ENCODE measurements at places on chromosomes 6 and 20.

- no peak for DNase-seq
Observed at GRCh38 chr20:47652794-47653193, 132.5 kb downstream of the SULF2 start.

DNA sequence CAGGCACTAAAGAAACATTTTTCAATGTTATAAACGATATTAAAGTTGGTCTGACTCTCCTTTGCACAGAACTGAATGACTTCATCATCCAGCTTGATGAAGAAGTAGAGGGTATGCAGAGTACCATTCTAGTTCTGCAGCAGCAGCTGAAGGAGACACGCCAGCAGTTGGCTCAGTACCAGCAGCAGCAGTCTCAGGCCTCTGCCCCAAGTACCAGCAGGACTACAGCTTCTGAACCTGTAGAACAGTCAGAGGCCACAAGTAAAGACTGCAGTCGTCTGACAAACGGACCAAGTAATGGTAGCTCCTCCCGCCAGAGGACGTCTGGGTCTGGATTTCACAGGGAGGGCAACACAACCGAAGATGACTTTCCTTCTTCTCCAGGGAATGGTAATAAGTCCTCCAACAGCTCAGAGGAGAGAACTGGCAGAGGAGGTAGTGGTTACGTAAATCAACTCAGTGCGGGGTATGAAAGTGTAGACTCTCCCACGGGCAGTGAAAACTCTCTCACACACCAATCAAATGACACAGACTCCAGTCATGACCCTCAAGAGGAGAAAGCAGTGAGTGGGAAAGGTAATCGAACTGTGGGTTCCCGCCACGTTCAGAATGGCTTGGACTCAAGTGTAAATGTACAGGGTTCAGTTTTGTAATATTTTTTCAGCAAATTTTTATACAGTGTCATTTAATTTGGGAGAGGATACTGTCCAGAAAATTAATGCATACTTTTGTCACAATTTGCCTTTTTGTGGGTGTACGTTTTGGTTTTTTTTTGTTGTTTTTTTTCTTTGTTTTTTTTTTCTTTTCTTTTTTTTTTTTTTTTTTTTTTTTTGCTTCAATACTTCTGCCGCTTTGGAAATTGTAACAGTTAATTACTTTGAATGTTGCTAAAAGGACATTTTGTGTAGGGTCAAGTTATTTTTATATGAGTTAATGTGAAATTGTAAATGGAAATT, 6.6 kb upstream of the ACAT2 start:
- DNase-seq, result no peak

DNA sequence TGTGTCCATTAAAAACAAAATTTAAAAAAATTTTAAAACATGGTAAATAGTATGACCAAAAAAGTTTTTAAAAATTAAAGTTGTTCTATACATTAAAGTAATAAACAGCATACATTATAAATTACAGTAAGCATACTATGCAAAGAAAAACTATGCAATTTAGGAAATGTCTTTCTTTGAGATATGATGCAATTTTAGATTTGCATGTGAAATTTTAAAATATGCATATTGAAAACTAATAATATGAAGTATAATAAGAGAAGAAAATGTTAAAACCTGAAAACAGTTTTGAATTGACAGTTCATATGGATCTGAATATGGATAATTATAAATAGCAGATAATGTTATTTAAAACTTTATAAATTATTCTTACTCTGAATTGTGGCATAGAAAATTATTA, 43.1 kb downstream of the ASCC3 start:
- DNase-seq, result no peak

GRCh38 chr20:62511300-62511914, 35.6 kb upstream of the GATA5 start:
- DNase-seq, result no peak

GRCh38 chr20:53195876-53196610, 223.9 kb downstream of the TSHZ2 start:
- no peak for DNase-seq

- DNase-seq, result no peak
Observed at GRCh38 chr20:49945701-49946477, 9.7 kb downstream of the RNF114 start.

GRCh38 chr6:19999319-20000191, 162.4 kb downstream of the ID4 start:
- no peak for DNase-seq

DNA sequence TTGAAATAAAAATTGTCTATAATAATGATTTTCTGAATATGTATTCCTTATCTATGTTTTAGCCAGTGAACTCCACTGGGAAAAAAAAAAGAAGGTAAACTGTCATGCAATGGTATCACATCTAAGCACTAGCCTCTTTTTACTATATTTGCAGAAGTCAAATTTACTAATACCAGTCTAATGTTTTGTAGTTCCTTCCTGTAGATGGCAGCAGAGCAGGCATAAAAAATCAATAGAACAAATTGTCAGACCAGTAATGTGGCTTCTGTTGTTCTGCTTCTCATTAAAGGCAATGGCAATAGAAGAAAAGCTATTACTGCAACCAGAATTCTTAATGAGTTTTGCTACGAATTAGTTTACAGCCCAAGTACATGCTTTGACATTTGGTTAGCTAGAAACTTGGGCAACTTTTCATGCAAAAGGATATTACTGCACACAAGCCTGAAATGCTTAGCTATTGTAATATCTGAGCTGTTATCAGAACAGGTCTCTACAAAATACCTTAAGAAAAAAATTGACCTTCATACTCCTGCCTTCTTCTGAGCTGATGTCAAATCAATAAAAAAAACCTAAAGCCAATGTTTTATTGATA, 476.9 kb downstream of the KHDRBS2 start:
- DNase-seq, result peak; percentile 60

DNA sequence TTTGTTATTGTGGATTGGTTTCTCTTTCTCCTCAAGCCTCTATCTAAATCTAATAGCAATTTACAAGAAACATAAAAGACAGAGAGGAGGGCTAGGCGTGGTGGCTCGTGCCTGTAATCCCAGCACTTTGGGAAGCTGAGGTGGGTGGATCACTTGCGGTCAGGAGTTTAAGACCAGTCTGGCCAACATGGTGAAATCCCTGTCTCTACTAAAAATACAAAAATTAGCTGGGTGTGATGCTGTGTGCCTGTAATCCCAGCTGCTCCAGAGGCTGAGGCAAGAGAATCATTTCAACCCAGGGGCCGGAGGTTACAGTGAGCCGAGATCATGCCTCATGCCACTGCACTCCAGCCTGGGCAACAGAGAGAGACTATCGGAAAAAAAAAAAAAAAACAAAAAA, 46.6 kb downstream of the SLC2A12 start:
- DNase-seq, result no peak

- DNase-seq, result no peak
Observed at GRCh38 chr6:140101367-140101766, 726.9 kb upstream of the CITED2 start.

GRCh38 chr6:155212616-155213380, 51.0 kb upstream of the CLDN20 start:
- no peak for DNase-seq

- DNase-seq, result no peak
Observed at GRCh38 chr6:154361476-154361875, 4.9 kb upstream of the IPCEF1 start.

DNA sequence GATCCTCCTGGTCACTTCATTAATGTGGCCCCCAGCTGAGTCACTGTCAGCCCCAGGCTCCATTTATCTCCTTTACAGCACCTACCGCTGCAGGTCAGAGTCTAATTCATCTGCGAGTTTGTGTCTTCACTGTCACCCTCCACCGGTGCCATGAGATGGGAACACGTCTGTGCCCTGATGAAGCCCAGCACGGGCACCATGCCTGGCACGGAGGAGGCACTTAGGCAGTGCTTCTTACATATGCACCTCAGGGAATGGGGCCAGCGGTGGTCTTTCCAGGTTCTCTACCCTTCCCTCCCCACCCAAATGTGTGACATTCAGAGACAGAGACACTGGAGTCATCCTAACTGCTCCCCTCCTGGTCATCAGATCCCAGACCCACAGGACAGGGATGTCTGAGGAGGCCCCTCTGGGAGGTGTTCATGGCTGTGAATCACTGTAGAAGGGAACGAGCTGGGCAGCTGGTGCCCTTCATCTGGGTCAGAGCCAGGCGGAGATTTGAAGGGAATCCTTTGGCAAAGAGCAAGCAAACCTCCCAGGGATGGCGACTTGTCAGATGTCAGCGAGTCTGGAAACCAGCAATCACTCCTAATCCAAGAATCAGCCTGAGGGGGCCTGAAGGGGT, 364.6 kb downstream of the PREX1 start:
- DNase-seq, result no peak

- no peak for DNase-seq
Observed at GRCh38 chr6:154528310-154528915, 17.9 kb upstream of the CNKSR3 start.

DNA sequence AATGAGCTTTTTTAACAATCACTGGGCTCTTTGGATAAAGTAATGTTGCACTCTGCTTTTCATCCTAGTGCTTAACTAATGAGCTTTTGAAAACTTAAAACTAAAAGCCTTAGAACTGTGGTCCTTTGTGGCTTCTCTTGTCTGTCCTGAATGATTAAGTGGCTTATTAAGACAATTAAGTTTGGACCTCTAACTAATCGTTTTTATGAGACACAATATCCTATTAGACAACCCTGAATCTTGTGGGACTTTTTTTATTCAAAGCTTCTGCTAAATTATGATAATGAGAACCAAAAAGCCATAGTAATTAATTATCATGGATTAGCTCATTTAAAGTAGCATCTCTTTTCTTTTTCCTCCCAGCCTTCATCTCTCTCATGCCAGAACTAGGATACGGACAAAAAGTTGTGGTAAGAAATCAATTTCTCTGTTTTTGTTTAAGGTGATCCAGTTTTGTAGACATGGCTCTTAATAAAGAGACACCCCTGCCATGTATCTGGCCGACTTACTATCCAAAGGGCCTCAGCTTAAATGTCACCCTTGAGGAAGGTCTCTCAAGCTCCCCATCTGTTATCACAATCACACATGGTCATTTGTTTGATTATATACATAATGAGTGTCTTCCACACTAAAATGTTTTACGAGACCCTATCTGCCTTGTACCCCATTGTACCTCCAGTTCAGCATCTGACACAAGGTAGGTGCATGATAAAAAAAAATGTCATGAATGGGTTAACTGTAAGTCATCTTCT, 384.4 kb upstream of the IRAK1BP1 start:
- DNase-seq, result no peak

DNA sequence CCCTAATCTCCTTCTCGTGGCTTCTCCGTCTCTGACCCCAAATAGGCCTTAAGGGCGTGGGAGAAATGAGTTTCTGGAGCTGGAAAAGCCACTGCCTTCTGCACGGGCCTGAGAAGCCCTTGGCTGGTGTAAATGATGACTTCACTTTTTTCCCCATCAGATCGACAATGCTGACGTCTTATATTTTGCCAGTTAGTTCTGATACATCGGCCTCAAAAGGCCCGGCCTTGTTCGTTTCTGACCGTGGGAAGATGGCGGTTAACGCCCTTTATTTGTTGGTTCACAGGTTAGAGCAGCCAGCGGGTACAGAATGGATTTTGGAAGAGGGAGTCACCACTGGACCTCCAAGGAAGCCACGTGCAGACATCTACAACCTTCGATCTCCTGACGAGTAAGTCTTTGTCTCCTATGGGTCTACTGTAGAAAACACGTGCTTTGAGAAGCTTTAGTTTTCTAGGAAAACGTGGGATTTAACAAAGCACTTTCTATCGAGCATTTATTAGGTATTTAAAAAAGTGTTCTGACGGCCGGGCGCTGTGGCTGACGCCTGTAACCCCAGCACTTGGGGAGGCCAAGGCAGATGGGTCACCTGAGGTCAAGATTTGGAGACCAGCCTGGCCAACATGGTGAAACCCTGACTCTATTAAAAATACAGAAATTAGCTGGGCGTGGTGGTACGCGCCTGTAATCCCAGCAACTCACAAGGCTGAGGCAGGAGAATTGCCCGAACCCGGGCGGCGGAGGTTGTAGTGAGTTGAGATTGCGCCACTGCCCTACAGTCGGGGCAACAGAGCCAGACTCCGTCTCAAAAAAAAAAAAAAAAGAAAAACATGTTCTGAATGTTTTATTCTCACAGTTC, 1.2 kb upstream of the ZNFX1 start:
- no peak for DNase-seq

DNA sequence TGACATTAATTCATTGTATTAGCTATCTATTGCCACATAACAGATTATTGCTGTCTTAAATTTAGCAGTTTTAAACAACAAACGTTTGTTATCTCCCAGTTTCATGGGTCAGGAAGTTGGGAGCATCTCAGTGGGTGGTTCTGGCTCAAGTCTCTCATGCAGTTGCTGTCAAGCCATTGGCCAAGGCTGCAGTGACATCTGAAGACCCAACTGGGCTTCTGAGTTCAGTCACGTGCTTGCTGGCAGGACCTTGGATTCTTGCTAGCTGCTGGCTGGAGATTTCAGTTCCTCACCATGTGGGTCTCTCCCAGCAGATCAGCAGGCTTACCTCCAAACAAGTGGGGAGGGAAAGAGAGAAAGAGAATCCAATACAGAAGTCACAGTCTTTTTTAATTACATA, 152.6 kb upstream of the EXOC2 start:
- DNase-seq, result no peak

DNA sequence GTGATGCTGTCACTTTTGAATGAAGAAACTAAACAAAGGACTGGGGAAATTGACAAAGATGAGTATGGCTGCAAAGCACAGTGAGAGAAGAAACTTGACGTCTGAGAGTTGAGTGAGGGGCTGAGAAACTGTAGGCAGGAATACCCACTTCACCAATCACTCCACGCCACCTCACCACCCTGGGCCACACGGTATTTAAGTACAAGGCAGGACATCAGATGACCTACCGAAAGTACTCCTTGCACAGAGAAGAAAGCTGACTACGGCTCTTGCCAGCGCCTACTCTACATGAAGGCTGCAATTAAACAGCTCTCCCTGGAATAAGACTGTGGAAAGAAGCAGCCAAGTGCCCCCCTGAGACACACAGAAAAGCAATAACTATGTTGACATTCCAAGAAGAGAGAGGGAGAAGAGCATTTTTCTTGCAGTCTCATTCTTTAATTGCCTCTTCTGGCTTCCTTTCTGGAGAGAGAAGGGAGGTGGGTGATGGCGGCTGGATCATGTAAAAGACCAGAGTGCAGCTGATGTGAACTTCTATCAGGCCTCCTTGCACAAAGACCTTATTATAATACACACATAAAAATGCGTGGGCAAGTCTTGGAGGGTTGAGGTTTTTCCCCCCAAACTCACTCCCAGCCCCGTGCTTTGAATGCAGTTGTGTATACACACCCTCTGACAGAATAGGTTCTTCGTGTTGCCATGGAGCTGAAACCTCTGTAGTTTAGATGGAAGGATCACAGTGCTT, 44.6 kb downstream of the HIVEP2 start:
- no peak for DNase-seq

GRCh38 chr6:150766201-150766997, 99.1 kb upstream of the MTHFD1L start:
- no peak for DNase-seq

GRCh38 chr6:159874435-159874834, 16.4 kb upstream of the MAS1 start:
- no peak for DNase-seq

GRCh38 chr20:3553663-3554062, 82.8 kb downstream of the ATRN start:
- DNase-seq, result no peak

DNA sequence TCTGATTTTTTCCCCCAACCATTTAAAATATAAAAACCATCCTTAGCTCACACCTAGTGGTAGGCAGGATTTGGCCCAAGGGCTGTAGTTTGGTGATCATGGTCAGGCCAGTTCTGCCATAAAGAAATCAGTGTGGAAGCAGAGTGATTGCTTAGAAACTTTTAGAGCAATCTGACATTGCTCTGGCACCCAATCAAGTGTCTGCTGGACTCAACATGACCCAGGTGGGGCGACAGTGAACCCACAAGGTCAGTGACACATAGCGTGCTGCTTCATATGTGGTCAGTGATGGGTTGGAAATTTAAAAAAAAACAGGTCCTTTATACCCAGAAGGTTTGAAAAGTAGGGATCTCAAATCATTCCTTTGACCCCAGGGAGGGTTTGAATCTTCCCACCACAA, 107.9 kb downstream of the BANF2 start:
- no peak for DNase-seq
